Foreskin keratinocyte (primary cell): ENCODE measurements at places on chromosomes 6 and 20.

- DNase-seq, result peak; percentile 35
Observed at GRCh38 chr6:99013145-99013544, 65.4 kb upstream of the FBXL4 start.

- DNase-seq, result no peak
Observed at GRCh38 chr6:95923518-95923917, 92.3 kb upstream of the FUT9 start.

DNA sequence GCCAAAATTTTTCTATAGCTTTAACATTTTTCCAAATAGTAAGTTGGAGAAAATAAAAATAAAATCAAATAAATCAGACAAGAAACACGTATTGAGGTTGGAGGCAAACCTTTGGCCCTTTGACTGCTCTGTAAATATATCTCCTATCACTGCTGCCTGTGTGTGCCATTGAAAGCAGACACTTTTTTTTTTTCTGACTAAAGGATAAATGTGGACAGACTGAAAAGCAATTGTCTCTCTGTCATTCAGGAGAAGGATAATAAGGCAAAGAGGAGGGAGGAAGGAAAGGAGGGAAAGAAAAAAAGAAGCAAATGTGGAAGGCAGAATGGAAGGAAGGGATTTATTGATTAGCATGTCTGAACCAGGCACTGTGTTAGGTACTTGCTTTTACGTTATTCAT, 85.2 kb upstream of the SULF2 start:
- no peak for DNase-seq

GRCh38 chr20:2460752-2461424, 9.7 kb downstream of the SNRPB start:
- no peak for DNase-seq

- DNase-seq, result no peak
Observed at GRCh38 chr6:75353644-75354043, 69.1 kb upstream of the TMEM30A start.

GRCh38 chr20:35264755-35265154, 13.2 kb downstream of the MMP24OS start:
- no peak for DNase-seq

- no peak for DNase-seq
Observed at GRCh38 chr6:71394926-71395325, 106.3 kb downstream of the OGFRL1 start.

DNA sequence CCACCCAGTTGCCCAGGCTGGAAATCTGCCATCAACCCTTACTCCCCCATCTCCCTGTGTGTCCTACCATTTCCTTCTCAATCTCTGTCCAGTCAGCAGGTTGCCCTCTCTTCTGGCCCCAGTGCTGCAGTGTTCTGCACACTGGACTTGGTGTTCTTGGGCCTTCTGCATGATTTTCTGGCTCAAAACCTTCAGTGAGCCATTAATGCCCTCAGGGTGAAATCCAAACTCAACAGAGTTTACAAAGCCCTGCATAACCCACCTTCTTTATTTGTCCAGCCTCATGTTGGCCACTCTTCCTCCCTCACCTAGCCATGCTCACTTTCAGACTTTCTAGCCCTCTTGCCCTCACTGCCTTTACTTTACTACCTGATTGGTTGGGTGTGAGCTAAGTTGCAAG, 5.0 kb upstream of the GSTA3 start:
- no peak for DNase-seq

DNA sequence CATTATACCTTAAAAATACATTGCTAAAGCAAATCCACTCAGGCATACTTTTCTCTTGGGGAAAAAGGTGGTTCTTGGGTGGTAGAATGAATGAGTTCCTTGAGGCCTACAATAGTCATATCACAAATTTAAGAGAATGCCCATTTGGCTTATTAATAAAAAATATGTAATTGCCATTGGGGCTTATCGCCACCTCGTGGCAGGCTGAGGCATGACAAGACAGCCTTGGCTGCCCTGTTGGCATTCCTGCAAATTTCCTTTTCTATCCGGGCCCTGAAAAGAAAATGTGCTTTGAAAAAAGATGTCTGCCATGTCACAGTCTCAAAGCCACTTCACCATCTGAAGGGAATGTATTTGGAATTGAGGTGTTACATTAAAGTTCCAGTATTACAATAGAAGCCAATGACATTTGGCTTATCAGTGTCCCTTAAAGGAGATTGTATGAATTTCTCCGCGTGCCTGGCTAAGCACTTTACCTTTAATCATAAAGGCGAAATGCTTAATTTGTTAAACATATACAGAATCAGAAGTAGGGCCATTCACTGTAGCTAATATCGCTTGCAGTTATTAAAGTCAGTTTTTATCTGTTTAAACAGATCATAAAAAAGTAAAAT, 188.3 kb upstream of the ZFP64 start:
- DNase-seq, result no peak

DNA sequence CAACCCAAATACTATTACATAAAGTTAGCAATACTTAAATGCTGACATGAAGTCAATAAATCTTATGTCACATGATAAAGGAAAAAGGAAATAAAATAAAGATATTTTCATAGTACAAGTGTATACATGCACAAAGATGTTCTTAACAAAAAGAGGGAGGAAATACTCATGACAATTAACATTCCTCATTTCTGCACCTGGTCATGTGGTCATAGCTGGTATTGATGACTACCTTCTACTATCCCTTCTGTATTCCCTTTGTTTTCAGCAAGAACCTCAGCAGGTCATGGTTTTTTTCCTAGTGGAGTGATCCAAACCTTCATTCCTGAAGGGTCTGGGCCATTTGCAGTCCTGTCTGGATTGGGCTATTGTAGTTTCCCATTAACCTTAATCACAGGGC, 43.5 kb upstream of the FYN start:
- peak; percentile 90 for DNase-seq

- DNase-seq, result peak; percentile 61
Observed at GRCh38 chr20:63641792-63642523, 11.3 kb downstream of the STMN3 start.

- no peak for DNase-seq
Observed at GRCh38 chr6:20112841-20113240, 99.4 kb downstream of the MBOAT1 start.

DNA sequence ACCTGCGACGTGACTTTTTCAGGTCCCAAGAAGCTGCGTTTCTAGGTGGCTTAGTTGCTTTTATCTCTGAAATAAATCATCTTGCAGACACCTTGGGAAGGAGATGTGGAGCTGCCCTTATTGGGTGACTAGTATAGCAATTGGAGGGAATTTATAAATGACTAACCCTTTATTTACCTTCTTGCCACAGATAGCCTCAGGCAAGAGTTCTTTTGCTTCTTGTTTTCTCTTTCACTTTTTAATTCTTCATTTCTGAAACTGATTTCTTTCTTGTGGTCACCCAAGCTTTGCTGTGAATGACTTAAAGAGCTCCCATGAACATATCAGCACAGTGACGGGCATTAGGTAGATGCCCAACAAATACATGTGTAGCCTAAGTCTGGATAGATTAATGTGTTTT, 3.0 kb downstream of the ADGRF4 start:
- DNase-seq, result peak; percentile 81

- DNase-seq, result no peak
Observed at GRCh38 chr6:116323863-116324262, 44.1 kb upstream of the TSPYL1 start.

DNA sequence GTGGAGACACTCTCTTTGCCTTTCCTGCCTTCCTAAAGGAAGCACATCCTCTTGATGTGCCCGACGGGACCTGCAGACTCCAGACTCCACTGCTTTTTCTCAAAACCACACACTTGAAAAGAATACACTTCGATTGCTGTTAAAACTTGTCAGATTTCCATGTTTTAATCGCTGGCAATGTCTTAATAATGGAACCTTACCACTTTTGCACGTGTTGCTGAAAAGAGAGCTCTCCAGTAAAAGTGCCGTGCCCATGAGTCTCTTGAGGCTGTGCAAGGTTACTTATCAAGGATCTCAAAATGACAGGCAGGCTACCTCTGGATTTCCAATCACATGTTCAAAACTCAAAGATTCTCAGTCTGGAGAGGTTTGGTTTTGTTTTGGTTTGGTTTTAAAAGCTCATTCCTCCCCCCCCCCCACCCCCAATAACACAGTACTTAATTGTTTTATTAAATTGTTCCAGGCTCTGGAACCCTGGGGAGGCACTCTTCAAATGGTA, 12.0 kb upstream of the TFAP2A start:
- no peak for DNase-seq

DNA sequence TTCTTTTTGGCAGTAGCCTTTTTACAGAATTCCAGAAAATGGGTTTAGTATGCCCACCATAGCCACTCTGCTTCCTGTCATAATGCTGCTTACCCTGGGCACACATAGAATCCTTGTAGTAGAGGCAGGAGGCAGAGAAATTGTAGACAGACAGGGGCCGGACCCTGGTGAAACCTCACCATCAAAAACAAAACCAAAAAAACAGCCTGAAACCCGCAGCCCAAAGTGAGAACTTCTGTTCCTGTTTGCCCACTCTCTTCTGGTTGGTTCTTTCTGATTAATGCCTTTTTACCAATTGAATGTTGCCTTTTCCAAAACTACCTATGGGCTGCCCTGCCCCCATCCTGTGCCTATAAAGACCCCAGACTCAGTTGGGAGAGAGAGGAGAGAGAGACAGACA, 188.2 kb downstream of the CDKAL1 start:
- DNase-seq, result no peak

DNA sequence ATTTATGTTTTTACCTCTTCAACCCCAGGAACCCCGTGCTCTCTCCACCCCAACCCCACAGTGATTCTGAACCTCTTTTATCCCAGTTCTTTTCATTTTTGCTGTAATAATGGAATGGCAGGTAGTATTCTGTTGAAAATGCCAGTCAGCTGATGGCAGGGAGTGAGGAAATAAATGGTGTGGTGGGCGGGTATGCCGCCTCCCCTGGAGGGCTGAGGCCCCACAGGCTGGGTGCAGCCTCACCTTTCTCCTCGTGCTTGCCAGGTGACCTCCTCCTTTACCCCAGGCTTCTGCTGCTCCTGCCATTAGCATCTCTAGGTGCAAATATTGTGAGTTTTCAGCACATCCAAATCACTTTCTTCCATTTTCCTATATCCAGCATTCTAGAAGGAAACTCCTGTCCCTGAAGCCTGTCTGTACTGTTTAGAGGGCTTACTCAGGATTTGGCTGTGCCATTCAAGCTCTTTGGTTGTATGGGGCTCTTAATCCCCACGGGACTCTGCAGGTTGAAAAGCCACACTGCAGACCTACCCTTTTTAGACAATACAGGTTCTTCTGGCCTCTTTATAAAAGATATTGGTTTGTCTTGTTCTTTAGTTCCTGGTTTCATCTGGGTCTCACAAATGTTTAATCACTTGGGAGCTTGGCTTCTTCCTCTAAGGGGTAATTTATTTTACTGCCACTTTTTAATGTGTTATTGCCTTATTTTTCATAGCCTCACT, 201.8 kb downstream of the JARID2 start:
- DNase-seq, result no peak

GRCh38 chr6:20146291-20146690, 66.0 kb downstream of the MBOAT1 start:
- no peak for DNase-seq

DNA sequence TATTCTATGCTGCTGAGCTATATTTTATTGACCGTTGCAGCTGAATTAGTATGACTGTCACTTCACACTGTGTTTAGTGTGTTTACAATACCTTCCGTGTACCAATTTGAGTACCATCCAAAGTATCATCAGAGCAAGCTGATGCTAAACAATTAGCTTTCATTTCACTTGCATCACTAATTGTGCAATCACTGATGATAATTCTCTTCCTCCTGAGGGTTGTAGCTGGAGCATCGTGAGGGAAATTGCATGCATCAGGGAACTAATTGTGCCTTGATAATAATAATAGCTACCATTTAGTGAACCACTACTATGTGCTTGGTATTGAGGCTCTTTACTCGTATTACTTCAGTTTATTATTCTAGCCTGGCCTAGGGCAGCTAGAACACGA, 384.8 kb upstream of the SOX4 start:
- DNase-seq, result no peak

- no peak for DNase-seq
Observed at GRCh38 chr6:148779142-148779562, 32.3 kb downstream of the UST start.

- DNase-seq, result no peak
Observed at GRCh38 chr6:114955363-114955762, 612.5 kb upstream of the HS3ST5 start.

DNA sequence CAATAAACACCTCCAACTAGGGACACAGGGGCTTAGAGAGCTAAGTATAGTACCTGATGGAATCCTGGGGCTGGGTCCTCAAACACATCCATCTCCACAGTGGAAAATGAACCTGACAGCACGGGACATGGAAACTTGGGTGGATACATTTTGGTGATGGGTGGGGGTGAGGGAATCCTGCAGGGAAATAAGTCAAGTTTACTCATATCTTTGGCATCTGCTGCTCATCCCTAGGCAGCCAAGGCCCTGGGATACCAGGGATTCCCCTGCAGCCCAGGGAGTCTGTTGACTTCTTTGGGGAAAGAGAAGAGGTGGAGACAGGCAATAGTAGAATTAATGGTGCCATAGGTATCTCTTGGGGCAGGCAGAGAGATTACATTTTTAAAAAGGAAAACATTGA, 6.6 kb downstream of the APOBEC2 start:
- DNase-seq, result peak; percentile 66

DNA sequence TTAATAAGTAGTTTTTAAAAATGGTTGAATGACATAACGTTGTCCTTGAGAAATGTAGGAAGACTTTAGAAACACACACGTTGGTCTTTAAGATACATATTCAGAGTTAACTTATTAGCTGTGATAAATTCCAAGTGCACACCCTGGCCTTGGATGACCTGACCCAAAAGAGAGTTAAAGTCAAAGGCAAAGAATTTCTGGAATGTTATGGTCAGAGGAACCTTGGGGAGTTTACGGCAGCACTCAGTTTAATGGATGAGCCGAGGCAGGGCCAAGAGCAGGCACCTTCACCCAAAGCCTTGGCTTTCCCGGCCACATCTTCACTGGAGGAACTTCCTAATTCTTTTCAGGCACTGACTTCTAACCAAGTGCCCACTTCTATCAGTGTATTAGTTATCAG, 200.5 kb downstream of the SMOC2 start:
- DNase-seq, result no peak

GRCh38 chr6:40722091-40722490, 134.9 kb upstream of the LRFN2 start:
- no peak for DNase-seq

GRCh38 chr20:17933711-17934110, 34.9 kb downstream of the SNX5 start:
- no peak for DNase-seq

DNA sequence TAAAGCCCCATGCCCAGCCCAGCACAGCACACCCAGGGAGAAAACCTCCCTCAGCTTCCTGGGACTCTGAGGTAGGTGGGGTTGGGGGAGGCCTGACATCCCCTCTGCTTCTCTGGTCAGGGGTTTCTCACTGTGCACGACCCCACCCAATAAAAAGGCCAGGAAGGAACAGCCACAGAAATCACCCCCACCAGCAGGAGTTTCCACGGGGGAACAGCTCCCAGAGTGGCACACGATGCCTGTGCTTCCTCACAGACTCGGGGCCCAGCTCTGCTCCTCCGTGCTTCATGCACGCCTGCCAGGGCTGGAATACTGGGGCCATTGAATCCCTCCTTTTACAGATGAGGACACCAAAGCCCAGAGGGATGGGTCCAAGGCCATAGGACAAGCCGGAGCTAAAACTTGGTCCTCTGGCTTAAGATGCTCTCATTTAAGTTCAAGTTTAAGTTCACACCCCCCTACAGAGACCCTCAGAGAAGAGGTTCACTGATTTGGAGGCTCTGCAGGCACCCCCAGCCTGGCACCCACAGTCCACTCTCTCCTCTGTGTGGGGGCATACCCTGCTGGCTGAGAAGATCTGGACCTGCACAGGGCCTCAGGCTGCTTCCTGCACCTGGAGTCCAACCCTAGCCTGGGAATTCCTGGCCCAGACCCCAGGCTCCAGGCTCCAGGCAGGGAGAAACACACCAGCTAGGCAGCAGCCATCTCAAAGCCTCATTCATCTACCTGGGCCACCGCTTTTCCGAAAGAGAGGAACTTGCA, 14.3 kb downstream of the ACSS1 start:
- no peak for DNase-seq
